ENCODE measurements at places on chromosomes 12 and 14. TPM values are rescaled to one million over a fixed set of nuclear protein-coding genes. Genes with fewer than 3 reads are reported as not detected.

- peak; percentile 30 for DNase-seq
Observed at GRCh38 chr14:93103392-93104080, 12.2 kb downstream of the ITPK1 start.

DNA sequence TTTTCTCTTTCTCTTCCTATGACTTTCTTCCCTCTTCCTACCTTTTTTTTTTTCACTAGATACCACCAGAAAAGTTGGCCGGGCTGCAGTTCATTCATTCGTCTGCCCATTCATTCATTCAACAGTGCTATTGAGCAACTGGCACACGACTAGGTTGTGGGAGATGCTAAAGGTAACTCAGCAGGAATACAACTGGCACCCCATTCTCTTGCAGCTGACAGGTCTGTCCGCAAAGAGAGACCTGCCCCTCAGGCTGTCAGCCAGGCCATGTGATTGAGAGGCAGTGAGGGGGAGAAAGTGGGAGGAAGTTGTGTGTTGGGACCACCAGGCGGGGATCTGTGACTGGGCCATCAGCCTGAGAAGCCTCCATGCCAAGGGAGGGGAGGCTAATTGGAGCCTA lies 105.2 kb downstream of the TSPAN9 start:
- DNase-seq = no peak

DNA sequence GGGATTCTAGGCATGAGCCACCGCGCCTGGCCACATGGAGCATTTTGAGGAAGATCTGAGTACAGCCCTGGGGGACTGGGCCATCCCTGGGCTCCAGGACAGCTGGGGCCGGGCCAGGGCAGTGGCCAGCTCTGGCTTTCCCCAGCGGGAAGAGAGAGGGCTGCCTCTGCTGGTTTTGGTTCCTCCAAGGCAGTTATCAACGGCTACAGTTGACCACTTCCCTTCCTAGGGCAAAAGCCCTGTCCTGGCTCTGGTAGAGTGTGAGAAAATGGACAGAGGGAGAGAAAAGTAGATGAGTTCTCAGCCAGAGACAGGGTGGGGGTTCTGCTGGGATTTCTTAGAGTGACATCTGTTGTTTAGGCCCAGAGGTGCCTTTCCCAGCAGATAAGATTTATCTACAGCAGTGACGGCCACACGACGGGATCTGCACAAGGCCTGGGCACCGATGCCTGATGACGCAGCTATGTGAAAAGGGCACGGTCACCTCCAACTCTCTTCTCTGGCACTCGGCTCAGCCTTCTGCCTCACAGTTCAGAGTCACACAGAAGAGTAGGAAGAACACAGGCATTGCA lies 5.5 kb upstream of the HVCN1 start:
- no peak for DNase-seq

DNA sequence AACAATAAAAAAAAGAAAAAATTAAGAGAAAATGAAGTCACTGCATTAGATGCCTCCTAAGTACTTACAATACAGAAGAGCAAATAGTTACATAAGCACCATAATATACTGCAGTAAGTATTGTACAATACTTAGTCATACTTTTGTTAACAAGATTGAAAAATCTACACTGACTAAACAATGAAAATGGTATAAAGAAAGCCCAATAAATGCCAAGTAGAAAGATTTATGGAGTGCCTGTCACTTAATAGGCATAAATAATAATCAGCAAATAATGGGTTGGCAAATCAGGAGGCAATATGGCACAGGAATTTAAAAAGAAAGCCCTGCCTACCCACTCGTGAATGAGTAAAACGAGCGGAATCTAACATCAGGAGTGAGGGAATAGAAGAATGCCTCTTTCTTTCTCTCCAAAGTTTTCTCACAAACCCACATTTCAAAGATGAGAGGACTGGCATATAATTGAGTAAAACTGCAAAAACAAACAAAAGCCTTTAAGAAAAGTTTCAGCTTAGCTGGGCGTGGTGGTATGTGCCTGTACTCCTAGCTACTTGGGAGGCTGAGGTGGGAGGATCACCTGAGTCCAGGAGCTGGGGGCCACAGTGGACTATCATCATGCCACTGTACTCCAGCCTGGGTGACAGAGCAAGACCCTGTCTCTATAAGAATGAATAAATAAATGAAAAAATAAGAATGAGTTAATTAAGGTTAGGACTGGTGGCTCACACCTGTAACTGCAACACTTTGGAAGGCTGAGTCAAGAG lies 36.1 kb downstream of the CRY1 start:
- DNase-seq = peak; percentile 72

Gene RGS6
- not detected for total RNA-seq
